ENCODE measurements at places on chromosomes 3 and 15. TPM values are rescaled to one million over a fixed set of nuclear protein-coding genes. Genes with fewer than 3 reads are reported as not detected.

DNA sequence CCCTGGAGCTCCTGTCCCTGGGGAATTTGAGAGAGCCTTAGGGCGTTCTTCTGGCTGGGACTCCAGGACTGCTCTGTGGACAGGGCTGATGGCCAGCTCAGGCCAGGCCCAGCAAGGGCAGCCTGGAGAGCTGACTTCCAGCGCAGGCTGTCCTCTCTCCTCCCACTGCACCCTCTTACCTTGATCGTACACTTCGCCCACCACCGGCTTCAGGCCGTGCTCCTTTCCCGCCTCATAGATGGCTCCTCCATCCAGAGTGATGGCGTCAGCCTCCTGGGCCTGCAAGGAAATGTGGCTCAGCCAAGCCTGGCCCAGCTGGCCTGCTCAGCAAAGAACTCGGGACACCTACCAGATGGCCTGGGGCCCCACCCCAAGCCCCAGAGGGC is 3.1 kb downstream of the MELTF start:
- no peak for DNase-seq

DNA sequence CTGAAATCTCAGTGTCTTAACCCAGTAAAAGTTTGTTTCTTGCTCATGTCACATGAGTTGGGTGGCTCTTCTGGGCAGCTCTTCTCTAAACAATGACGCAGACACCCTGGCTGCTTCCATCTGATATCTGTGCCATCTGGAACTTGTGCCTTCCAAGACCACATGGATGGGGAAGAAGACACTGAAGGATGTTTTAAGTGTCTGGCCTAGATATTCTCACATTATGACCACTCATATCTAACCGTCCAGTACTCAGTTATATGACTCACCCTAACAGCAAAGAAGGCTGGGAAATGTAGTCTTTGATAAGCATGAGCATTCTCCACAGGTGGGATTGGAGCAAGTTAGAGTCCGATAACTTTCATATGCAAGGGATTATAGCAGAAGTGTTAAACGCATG is 66.4 kb downstream of the RYR3 start:
- DNase-seq: no peak

DNA sequence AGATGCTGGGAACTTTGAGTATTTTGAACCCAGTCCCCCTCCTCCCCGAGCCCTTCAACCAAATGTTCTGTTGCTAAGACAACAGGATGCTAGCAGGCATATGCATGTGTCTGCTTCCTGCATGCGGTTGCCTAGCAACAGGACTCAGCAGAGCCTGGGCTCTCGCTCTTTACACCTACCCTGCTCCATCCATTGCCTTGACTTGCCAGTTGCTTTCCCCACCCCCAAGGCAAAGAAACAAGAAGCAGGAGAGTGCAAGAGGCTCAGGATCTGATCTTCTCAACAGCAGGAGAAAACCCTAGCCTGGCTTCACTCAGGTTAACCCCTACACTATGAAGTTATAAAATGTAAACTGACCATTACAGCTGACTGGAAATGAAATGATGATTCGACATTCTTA is 393.0 kb downstream of the IGSF11 start:
- no peak for DNase-seq

DNA sequence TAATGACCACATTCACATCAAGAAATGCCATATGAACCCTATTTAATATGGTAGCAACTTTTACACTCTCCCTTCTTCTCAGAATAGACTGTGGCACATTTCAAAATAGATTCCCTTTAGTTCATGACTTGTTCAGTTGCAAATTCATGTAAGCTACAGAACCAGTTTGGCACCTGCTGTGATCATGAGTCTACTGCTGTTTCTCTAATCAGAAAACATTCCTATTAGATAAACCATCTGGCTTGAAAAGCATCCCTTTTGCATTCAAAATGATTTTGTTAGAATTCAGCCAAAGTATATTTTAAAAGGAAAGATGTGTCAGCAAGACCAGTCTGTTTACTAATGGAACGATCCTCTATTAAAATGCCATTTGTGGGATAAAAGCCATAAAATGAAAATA is 304.4 kb downstream of the BCHE start:
- no peak for DNase-seq

DNA sequence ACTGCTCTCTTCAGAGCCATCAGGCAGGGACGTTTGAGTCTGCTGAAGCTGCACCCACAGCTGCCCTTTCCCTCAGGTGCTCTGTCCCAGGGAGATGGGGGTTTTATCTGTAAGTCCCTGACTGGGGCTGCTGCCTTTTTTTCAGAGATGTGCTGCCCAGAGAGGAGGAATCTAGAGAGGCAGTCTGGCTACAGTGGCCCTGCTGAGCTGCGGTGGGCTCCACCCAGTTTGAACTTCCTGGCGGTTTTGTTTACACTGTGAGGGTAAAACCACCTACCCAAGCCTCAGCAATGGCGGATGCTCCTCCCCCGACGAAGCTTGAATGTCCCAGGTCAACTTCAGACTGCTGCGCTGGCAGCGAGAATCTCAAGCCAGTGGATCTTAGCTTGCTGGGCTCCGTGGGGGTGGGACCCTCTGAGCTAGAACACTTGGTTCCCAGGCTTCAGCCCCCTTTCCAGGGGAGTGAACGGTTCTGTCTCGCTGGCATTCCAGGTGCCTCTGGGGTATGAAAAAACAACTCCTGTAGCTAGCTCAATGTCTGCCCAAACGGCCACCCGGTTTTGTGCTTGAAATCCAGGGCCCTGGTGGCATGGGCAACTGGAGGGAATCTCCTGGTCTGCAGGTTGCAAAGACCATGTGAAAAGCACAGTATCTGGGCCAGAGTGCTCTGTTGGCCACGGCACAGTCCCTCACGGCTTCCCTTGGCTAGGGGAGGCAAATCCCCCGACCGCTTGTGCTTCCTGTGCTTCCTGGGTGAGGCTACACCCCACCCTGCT is 21.1 kb upstream of the ST6GAL1 start:
- no peak for DNase-seq

DNA sequence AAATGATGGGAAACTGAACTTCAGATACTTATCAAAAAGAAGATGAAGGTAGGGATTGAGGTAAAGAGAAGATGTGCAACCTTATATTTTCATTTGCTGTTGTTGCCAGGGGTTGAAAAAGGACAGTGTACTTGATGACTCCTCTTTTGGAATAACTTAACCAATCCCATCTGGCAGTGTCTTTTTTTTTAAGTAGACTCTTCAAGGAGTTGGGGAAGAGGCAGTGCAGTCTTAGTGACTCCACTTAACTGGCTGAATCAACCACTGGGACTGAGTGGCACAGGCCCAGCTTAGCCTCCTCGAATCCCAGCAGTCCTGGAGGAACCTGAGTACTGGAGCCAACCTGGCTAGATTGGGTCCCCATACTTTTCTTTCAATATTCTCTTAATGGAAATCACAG is 27.3 kb upstream of the FILIP1L start:
- no peak for DNase-seq

DNA sequence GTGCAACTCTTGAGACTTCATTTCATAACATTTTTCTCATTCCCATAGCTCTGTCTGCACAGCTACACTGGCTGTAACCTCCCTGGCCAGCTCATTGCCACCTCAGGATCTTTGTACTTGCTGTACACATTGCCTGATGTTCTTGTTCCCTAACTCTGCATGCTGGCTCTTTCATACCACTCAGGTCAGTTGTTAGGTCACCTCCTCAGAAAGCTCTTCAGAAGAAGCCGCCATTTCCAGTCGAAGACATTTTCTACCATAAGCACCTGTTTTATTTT is 176.2 kb downstream of the AKAP13 start:
- no peak for DNase-seq

DNA sequence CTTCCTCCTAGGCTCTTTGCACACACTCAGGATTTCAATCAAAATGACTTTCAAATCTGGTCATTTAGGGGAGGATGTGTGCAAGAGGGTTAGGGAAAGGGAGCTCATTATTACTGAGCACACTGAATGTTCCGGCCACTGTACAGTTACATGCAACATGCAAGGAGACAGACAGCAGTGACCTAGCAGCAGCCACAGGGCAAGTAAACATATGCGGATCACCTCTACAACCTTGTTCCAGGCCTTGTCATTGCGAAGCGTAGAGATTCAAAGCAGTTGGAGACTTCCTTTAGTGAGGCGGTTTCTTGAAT is 837.6 kb downstream of the AGBL1 start:
- DNase-seq: no peak

MKRN2 gene
- total RNA-seq: 19.4 TPM

EXOSC7 gene
- 38.4 TPM for total RNA-seq

GRCh38 chr15:26662283-26662682 is 110.6 kb downstream of the GABRB3 start:
- DNase-seq: no peak

- no peak for DNase-seq
Measured at GRCh38 chr3:61172684-61173083, 78.6 kb downstream of the FHIT start.

ZBTB20 gene
- 4.1 TPM for total RNA-seq

CFAP100 gene
- total RNA-seq: not detected

SCAANT1 gene
- total RNA-seq: not detected

GRCh38 chr3:159929171-159930141 is 59.2 kb upstream of the IL12A start:
- DNase-seq: no peak

GRCh38 chr3:42721690-42722089 is 19.1 kb upstream of the HHATL start:
- DNase-seq: no peak

GRCh38 chr3:123818921-123819429 is 65.2 kb downstream of the MYLK start:
- no peak for DNase-seq

NRROS gene
- 8.8 TPM for total RNA-seq

MRAS gene
- 14.2 TPM for total RNA-seq

DNA sequence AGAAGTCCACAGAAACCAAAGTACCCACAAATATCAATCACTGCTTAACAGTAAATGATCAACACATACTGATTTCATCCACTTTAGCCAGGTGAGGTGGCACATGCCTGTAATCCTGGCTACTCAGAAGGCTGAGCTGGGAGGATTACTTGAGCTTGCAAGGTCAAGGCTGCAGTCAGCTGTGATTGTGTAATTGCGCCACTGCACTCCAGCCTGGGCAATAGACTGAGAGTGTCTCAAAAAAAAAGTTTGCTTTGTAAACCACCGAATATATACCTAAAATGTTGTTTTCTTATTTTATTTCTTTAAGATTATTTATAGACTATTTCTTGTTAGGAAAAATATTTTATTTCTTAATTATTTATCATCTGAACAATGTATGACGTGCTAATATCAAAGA is 8.7 kb upstream of the ATP13A4 start:
- no peak for DNase-seq

- no peak for DNase-seq
Measured at GRCh38 chr15:56099311-56099710, 105.9 kb upstream of the NEDD4 start.

EPHA3 gene
- 0.05 TPM for total RNA-seq

LIPH gene
- total RNA-seq: 19.9 TPM

GRCh38 chr3:182212479-182213076 is 500.9 kb downstream of the SOX2 start:
- peak; percentile 97 for DNase-seq

- DNase-seq: peak; percentile 46
Measured at GRCh38 chr3:72938471-72939265, 50.8 kb downstream of the GXYLT2 start.

PP2D1 gene
- total RNA-seq: not detected

ATP13A5 gene
- total RNA-seq: not detected

DNA sequence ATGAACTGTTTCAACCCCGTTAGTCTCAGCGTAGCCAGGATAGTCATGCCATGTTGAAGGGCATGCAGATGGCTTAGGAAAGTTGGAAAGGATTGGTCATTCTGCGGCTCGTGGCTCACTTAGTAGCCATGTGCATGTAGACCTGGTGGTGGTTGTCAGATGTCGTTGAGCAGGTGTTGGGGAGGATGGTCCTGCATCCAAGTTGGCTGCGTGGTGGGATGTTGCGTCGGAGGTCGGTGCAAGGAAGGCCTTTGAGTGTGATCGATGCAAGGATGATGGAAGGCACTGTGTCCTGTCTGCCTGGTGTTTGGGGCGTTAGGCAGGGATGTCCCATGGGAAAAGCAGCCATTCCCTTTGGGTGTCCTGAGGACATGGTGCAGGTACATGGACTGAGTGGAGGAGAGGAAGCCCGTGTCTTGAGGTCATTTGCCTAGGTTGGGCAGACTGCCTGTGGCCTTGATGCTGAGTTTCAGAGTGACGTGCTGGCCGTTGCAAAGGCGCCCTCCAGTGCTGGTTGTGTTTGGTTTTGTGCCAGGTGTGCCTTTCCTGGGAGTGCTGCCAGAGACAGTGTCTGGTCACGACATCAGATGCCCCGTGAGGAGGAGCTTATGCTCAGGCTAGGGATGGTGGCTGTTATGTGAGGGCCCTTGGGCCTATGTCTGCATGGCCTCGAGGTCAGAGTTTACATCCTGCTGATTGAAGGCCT is 103.4 kb downstream of the SNRPN start:
- DNase-seq: no peak

GPR62 gene
- total RNA-seq: not detected

CCR1 gene
- not detected for total RNA-seq

ATP10A gene
- total RNA-seq: 0.31 TPM

DNA sequence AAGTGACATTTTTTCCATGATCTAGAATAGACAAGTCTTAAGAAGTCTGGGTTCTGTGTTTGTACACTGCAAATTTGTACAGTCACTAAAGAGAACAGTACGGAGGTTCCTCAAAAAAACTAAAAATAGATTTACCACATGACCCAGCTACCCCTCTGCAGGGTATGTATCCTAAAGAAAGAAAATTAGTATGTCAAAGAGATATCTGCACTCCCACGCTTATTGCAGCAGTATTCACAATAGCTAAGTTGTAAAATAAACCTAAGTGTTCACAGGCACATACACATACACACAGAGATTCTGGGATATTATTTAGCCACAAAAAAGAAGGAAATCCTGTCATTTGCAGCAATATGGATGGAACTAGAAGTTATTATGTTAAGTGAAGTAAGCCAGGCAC is 120.4 kb downstream of the ZIC1 start:
- no peak for DNase-seq

LRRC31 gene
- total RNA-seq: not detected

INKA1 gene
- 2.2 TPM for total RNA-seq

- DNase-seq: no peak
Measured at GRCh38 chr3:97291901-97292300, 472.7 kb upstream of the ARL6 start.

GRCh38 chr15:67373971-67374370 is 119.4 kb downstream of the IQCH start:
- no peak for DNase-seq

PLCH1 gene
- total RNA-seq: 0.03 TPM

- DNase-seq: no peak
Measured at GRCh38 chr3:6585360-6585759, 275.6 kb upstream of the GRM7 start.

AMIGO3 gene
- total RNA-seq: 0.72 TPM

- DNase-seq: no peak
Measured at GRCh38 chr3:52483577-52484381, 11.4 kb upstream of the STAB1 start.

SPINK8 gene
- total RNA-seq: not detected

GRCh38 chr15:68418611-68419161 is 13.3 kb downstream of the ITGA11 start:
- no peak for DNase-seq

GRCh38 chr3:152458376-152459117 is 189.8 kb downstream of the MBNL1 start:
- no peak for DNase-seq

CHRFAM7A gene
- total RNA-seq: 11.5 TPM

GRCh38 chr15:61050844-61051568 is 178.1 kb downstream of the RORA start:
- no peak for DNase-seq
